Type B pancreatic cell (in vitro differentiated cells): ENCODE measurements at places on chromosomes 4 and X. TPM values are rescaled to one million over a fixed set of nuclear protein-coding genes. Genes with fewer than 3 reads are reported as not detected.
A peak's percentile ranks its signal among the peaks of the same experiment; 100 is the strongest.

Gene ZFYVE28
- total RNA-seq: 3.6 and 7.0 TPM in 2 replicates

Gene VSIG4
- total RNA-seq: not detected in 2 replicates

DNA sequence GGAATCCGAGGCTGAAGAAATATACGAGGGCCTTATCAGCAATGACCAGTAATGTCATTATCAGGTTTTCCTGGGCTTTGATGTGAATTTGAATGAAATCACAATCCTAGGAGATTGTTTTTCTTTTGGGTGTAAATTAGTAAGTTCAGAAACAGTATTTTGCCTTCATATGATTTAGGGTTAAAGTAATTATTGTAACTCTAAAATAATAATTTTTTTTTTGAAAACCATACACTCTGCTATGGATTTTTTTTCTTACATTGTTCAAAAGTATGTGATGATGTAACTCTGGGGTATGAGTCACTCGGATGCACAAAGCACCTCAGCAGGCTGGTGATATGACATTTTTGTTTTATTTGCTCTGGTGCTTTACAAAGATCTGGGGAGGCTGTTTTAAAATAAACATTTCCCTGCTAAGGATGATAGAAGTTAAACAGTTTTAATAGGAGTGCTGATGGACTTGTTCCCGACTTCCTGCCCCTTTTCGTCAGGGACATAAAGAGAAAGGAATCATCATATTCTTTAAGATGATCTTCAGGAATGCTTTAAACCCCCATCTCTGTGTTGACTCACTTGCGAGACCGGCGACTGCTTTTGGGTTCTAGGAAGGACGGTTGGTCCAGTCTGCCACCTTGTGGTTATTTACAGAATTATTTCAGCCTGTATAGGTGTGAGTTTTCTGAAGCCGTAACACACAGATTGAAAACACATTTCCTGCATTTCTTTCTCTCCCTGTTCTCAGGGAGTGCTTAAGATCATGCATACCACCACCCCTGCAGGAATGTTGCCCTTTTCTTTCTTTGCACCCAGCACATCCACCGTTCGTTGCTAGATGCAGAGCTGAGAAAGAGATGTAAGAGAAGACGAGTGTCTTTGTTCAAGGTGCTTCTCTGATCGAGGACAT lies 72.5 kb downstream of the RAPGEF2 start:
- DNase-seq: no peak
- H3K4me3 ChIP-seq: peak overlapping the region; percentile 17
- no peaks in the 10 kb centered on the region for H3K27me3 ChIP-seq

Gene IBSP
- total RNA-seq: not detected in 2 replicates

Gene RNF113A
- 12.7 and 16.9 TPM in 2 replicates for total RNA-seq

DNA sequence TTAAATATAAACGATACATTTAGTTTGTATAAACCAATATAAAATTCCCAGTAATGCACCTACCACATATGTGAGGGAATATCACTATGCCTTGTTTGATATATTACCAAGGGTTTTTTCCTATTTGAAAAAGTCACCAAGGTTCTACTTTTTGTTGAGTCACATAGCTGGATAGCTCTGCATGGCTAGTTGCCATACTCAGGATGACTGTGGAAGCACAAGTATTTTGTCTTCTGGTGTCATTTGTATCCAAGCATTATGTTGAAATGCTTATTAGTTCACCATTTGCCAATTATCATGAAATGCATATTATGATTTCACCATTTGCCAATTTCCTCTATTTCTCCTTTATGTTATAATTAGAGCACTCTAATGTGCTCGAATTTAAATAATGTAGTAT lies 162.7 kb upstream of the TTC29 start:
- H3K27me3 ChIP-seq: no peaks in the 10 kb centered on the region
- no peak overlapping the region for H3K4me3 ChIP-seq
- DNase-seq: no peak
- H3K4me1 ChIP-seq: peaks cover 6% of the 10 kb centered on the region
- H3K27ac ChIP-seq: no peak overlapping the region

DNA sequence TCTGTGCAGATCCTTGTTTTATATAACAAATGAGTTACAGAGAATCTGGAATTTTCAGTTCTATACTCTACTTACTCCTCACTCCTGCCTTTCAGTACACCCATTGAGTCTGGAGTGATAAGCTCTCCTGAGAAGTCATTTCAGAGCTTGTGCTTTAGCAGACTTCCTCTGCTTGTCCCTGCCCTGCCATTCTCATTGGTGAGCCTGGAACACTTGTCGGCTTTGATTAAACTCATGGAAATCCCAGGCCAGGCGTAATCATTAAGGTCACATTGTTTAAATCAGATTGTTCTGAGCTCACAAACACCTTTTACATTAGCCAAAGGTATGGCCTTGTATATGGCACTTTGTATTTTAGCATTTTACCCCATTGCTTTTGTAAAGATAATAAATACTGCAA lies 102.7 kb downstream of the CNKSR2 start:
- H3K4me3 ChIP-seq: no peak overlapping the region
- H3K4me1 ChIP-seq: peaks cover 5% of the 10 kb centered on the region
- no peak overlapping the region for H3K27ac ChIP-seq
- no peaks in the 10 kb centered on the region for H3K36me3 ChIP-seq
- H3K27me3 ChIP-seq: no peaks in the 10 kb centered on the region
- DNase-seq: no peak

DNA sequence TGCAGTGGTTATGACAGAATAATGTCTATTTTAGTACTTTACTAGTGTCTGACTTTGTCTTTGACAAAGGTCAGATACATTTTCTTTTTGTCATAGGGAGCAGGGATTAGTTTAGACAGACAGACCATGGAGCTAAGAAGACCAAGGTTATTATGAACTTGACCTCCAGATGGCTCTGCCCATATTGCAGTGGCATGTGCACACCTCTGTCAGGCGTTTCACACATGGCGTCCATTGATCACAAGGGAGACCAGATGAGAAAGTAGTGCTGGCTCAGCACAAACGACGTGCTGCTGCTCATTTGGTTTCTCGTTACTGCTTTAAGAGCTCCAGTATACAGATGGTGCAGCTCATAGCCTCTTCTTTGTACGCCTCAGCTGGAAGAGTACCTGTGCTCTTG lies 56.3 kb upstream of the HPSE start:
- no peak overlapping the region for H3K27ac ChIP-seq
- peaks cover 11% of the 10 kb centered on the region for H3K4me1 ChIP-seq
- DNase-seq: no peak
- H3K36me3 ChIP-seq: no peaks in the 10 kb centered on the region

- no peak overlapping the region for H3K4me3 ChIP-seq
- no peaks in the 10 kb centered on the region for H3K4me1 ChIP-seq
- H3K27ac ChIP-seq: no peak overlapping the region
- no peaks in the 10 kb centered on the region for H3K27me3 ChIP-seq
- DNase-seq: no peak
- peaks cover 9% of the 10 kb centered on the region for H3K36me3 ChIP-seq
These were observed 197.3 kb downstream of the OR13H1 start for GRCh38 chrX:131741103-131741581.

DNA sequence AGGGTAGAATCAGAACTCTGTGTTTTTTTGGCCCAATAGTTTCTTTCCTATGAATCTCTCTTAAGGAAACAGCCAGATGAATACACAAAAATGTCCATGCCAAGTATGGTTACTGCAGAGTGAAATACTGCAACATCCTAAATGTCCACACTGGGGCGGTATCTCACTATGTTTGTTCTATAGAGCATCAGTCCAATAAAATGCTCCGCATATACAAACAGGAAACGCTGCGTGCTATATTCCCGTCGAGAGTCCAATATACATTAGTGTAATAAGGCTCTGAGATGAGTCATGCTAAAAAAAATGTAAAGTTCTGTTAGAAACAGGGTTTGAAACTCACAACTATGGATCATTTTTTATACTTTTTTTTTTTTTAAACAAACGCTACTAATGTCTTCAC lies 72.9 kb upstream of the ENOX2 start:
- peaks cover 20% of the 10 kb centered on the region for H3K27me3 ChIP-seq
- no peak for DNase-seq
- no peaks in the 10 kb centered on the region for H3K36me3 ChIP-seq

Gene GRID2
- 1.3 and 1.7 TPM in 2 replicates for total RNA-seq

Gene FDCSP
- not detected in 2 replicates for total RNA-seq

Gene PPAT
- total RNA-seq: 20.6 and 37.8 TPM in 2 replicates

Gene CENPVL2
- 0.33 and 0.85 TPM in 2 replicates for total RNA-seq

- H3K36me3 ChIP-seq: no peaks in the 10 kb centered on the region
- no peak for DNase-seq
- peaks cover 4% of the 10 kb centered on the region for H3K4me1 ChIP-seq
- no peak overlapping the region for H3K27ac ChIP-seq
- H3K4me3 ChIP-seq: no peak overlapping the region
These were observed 134.8 kb downstream of the HS3ST1 start for GRCh38 chr4:11293866-11294265.

GRCh38 chr4:163818673-163819072 lies 324.2 kb downstream of the TMA16 start:
- no peaks in the 10 kb centered on the region for H3K27me3 ChIP-seq
- no peak for DNase-seq
- H3K4me3 ChIP-seq: no peak overlapping the region
- H3K27ac ChIP-seq: no peak overlapping the region

- H3K36me3 ChIP-seq: peaks cover 3% of the 10 kb centered on the region
- peaks cover 3% of the 10 kb centered on the region for H3K27me3 ChIP-seq
- DNase-seq: no peak
- no peak overlapping the region for H3K4me3 ChIP-seq
These were observed 3.6 kb upstream of the MAGED1 start for GRCh38 chrX:51889851-51890250.

DNA sequence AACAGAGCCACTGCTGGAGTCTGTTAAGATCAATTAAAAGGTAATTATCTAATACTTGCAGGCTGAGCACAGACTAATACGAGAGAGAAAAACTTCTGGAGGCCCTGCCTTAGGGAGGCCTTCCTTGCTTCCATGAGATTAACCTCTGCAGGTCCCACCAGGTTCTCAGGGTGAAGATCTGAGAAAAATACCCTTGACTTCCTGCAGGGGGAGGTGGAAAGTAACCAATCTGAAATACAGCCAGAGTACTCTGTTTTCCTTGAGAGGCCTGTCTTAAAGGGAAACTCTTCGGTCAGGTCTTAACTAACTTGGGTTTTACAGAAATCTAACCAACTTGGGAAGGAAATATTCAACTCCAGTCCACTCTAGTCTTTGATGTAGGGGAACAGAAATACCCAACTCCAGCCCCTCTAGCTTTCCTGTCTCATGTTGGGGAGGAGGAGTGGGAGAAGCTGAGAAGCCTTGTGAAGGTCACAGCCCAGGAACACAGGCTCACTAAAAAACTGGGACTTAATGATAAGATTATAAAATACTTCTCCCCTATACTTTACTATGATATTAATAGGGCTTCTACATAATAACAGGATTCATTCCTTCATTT lies 77.1 kb downstream of the TBCK start:
- DNase-seq: no peak
- no peak overlapping the region for H3K4me3 ChIP-seq
- no peaks in the 10 kb centered on the region for H3K27me3 ChIP-seq
- H3K27ac ChIP-seq: no peak overlapping the region

GRCh38 chr4:184792950-184793555 lies 32.7 kb downstream of the ACSL1 start:
- H3K27ac ChIP-seq: no peak overlapping the region
- peaks cover 11% of the 10 kb centered on the region for H3K36me3 ChIP-seq
- no peak overlapping the region for H3K4me3 ChIP-seq
- H3K4me1 ChIP-seq: peaks cover 6% of the 10 kb centered on the region
- DNase-seq: no peak
- H3K27me3 ChIP-seq: no peaks in the 10 kb centered on the region

- DNase-seq: no peak
- H3K36me3 ChIP-seq: no peaks in the 10 kb centered on the region
- peaks cover 5% of the 10 kb centered on the region for H3K4me1 ChIP-seq
- no peak overlapping the region for H3K27ac ChIP-seq
- H3K4me3 ChIP-seq: no peak overlapping the region
These were observed 104.6 kb downstream of the DTHD1 start for GRCh38 chr4:36385951-36386571.

DNA sequence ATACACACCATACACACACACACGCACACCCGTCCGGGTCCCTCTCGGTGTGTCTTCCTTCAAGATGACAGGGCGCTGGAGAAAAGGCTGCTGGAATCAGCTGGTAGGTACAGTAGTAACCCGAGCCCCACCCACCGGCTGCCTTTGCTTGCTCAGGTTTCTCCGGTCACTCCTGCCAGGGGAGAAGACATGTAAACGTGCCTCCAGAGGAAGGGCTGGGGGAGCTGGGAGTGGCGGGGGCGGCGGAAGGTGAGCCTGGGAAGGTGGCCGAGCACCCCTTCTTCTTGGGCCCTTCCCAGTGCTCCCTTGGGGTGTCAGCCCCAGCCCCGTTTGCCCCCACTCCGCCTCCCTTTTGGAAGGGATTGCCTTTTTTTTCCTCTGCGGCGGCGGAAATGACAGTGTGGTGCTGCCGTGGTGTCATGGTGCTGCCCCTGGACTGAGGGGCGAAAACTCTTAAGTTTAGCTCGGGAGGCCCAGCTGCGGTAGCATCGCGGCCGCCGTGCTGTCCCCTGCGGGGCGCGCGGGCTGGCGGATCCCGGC lies at the start of gene MID2:
MID2 (plus strand) TSS at position 169 of the 540 bp plus-strand sequence. CDS start 561 bp downstream, outside the sequence.
- H3K36me3 ChIP-seq: no peaks in the 10 kb centered on the region
- peak within 1 kb of the TSS; percentile 65 for H3K27ac ChIP-seq
- H3K4me3 ChIP-seq: peak within 1 kb of the TSS; percentile 85
- H3K4me1 ChIP-seq: peaks cover 6% of the 10 kb centered on the region
- H3K27me3 ChIP-seq: peaks cover 13% of the 10 kb centered on the region
- no peak for DNase-seq

DNA sequence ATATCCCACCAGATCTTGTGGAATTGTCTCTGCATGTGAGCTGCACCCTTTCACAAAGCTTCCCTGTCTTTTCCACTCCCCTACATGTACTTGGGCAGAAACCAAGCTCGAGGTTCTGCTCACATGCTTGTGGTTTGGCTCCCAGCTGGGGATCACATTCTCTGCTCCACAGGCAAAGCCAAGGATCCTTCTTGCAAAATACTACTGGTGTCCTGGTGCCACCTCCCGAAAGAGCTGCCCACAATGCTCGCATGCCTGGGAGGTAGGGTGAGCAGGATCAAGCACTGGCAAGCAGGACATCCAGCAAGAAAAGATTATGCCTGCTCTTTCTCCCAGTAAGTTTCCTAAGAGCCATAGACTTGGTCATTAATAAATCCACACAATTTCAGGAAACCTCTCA lies 45.1 kb upstream of the PPARGC1A start:
- H3K4me3 ChIP-seq: no peak overlapping the region
- H3K27me3 ChIP-seq: no peaks in the 10 kb centered on the region
- no peak for DNase-seq
- H3K4me1 ChIP-seq: peaks cover 10% of the 10 kb centered on the region
- H3K27ac ChIP-seq: no peak overlapping the region

Gene OPRPN
- total RNA-seq: not detected in 2 replicates

DNA sequence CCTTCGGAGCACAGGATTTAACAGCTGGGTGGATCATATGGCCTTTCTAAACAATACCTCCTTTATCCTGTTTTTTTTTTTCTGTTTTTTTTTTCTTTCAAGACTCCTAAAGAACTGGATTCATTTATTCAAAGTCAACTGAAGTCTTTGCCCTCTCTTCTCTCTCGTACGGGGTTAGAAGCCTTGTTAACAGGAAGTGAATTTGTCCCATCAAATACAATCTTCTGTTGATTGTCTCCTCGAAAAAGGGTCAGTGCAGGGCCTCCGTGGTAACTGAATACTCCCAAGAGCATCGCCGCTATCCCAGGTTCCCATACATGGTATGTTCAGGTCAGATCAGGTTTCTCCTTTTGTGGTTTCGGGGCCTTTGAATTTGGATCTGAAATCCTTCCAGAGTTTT lies 1.8 kb upstream of the TMEM128 start:
- peaks cover 4% of the 10 kb centered on the region for H3K27me3 ChIP-seq
- H3K4me3 ChIP-seq: peak overlapping the region; percentile 45
- peaks cover 18% of the 10 kb centered on the region for H3K4me1 ChIP-seq
- DNase-seq: no peak
- peak overlapping the region; percentile 2 for H3K27ac ChIP-seq
